ENCODE measurements at places on chromosomes 7 and 10.

- DNase-seq, result no peak
These were observed 16.1 kb downstream of the USP6NL start for GRCh38 chr10:11595395-11595692.

- no peak for DNase-seq
These were observed 204.1 kb upstream of the KMT2E start for GRCh38 chr7:104809906-104810305.

DNA sequence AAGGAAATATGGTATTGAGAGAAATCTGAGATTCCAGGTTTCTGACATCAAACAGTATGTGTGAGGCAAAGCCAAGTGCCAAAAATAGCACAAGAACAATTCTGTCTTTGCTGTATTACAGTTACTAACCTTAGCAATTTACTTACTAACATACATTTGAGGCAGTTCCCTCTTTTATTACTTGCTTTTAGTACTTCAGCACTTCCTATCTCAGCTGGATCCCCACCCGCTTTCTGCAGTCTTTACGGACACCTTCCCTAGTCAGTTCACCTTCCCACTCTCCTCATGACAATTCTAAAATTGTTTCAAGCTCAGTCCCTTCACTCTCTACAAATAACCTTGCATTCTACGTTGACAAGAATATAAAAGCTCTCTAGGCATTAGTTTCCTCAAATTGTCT lies 79.2 kb downstream of the ELAPOR2 start:
- no peak for DNase-seq

GRCh38 chr10:59713196-59713821 lies 3.7 kb upstream of the SLC16A9 start:
- no peak for DNase-seq

- no peak for DNase-seq
These were observed at the start of gene EVX1 for GRCh38 chr7:27242555-27243339. Gene EVX1 (plus strand): TSS chr7:27242802. CDS start chr7:27243031, 229 bp downstream.

DNA sequence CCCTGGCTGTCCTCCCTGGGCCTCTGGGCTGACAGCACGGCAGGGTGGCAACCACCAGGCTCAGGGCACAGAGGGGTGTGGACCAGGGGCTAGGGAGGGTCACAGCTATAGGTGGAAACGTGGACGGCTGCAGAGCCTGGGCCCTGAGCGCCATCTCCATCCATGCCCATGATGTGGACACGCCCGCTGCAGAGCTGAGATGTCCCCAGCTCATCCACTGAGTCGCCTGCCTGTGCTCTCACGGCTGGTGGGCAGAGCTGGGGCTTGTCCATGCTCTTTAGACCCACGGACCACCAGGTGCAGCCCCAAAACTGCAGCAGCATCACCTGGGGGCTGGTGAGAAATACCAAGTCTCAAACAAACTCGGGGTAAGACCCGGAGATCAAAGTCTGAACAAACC lies 16.1 kb downstream of the TECPR1 start:
- DNase-seq, result no peak

GRCh38 chr10:24414597-24414996 lies 205.7 kb downstream of the KIAA1217 start:
- no peak for DNase-seq
